HepG2 (cell line): ENCODE measurements at places on chromosomes 4 and X. TPM values are rescaled to one million over a fixed set of nuclear protein-coding genes. Genes with fewer than 3 reads are reported as not detected.

The RASL11B gene
- polyA plus RNA-seq = 0.12 and 0.20 TPM in 2 replicates

The FGFR3 gene
- polyA plus RNA-seq = 109 and 159 TPM in 2 replicates

The ITGB1BP2 gene
- 0.88 and 0.90 TPM in 2 replicates for polyA plus RNA-seq

The NUDT6 gene
- 4.5 and 4.8 TPM in 2 replicates for polyA plus RNA-seq

The FAM53A gene
- 0.46 and 0.48 TPM in 2 replicates for polyA plus RNA-seq

The USP17L29 gene
- polyA plus RNA-seq = not detected in 2 replicates

The TMSB15C gene
- not detected in 2 replicates for polyA plus RNA-seq
